ENCODE measurements at places on chromosomes 7 and 10.

- DNase-seq: no peak
Observed at GRCh38 chr7:70068531-70068930, 470.3 kb downstream of the AUTS2 start.

DNA sequence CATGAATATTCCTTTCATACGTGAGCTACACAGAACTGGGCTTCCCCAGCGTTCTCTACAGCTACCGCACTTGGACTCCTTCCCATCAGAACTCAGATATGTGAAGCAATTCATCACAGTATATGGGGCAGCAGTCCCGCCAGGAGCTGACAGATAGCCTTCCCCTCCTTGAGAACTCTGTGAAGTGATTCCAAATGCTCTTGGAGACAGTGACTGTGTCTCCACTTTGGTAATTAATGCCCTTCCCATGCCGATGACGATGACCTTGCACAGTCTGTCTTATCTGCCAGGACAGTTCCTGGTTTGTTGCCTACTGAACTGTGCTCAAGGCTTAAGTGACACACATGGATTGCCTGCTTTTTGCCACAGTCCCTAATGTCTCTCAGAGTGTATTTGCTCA lies 75.0 kb upstream of the AFAP1L2 start:
- no peak for DNase-seq

GRCh38 chr7:40232242-40232893 lies 97.6 kb downstream of the SUGCT start:
- no peak for DNase-seq

GRCh38 chr7:127976056-127976737 lies 55.0 kb downstream of the LRRC4 start:
- no peak for DNase-seq

- DNase-seq: no peak
Observed at GRCh38 chr7:134992626-134993179, 6.4 kb downstream of the AGBL3 start.
